ENCODE measurements at places on chromosomes 2 and 18.
A peak's percentile ranks its signal among the peaks of the same experiment; 100 is the strongest.

- no peak for DNase-seq
Observed at GRCh38 chr2:226813148-226813701, 13.6 kb upstream of the IRS1 start.

DNA sequence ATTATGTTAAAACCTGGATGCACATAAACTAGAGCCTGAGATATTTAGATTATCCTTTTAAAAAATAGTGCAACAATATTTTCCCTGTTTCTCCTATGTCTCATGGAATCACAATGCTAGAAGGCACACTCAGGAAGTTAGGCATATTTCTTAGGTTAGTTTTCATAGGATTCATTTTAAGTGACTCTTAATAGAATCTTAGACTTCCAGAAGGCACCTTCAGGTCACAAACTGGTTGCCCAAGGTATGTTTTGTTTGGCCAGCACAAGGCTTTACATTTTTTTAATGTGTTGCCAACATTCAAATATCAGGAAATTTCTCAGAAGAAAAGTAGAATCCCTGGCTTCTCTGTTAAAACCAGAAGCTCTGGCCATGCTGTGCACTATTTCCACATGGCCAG, 129.3 kb downstream of the LNPK start:
- no peak for DNase-seq

- DNase-seq, result no peak
Observed at GRCh38 chr18:51426996-51427395, 229.5 kb upstream of the MEX3C start.

DNA sequence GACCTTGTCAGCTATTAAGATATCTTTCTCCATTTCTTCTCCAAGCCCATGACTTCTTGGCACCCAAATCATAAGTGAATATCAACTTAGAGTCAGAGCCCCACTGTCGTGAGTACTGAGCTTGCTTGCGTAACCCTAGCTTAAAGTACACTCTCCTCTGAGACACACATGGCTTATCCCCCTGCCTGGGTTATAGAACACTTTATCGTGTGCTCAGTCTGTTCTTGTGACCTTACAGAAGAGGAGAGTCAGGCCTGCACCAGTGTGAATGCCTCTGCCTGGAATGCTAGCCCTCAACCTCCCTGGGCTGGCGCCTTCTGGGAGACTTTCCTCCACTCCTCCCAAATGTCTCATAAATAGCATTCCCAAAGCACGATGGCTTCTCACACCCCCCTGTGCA, 79.3 kb downstream of the CEP192 start:
- DNase-seq, result no peak

DNA sequence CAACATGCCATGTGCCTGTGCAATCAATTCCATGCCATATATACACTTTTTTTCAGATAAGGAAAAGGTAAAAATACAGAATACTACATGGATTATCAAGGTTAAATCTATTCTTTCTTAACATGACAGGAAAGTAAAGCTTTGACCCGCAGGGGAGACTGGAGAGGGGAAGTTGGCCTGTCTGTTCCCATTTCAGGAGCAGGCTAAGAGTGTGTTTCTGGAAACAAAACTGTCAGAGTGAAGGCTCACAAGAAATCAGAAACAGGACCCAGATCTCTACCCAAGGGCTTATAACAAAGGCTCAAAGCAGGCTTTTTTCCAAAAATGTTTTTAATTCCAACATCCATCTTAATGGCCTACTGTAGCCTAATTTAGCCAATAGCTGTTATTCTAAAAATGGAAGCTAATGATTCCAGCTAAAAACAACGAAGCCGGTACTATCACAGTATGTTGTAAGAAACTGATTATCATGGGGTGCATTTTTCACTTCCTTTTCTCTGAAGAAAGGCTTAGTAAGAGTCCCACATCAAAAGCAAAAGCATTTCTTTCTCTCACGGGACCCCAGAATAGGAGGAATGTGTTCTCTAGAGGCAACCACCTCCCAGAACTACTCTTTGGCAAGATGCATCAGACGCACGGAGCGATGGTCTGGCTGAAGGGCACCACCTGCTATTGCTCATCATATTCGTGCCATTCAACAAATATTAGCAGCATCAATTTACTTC, 41.4 kb downstream of the FECH start:
- no peak for DNase-seq

DNA sequence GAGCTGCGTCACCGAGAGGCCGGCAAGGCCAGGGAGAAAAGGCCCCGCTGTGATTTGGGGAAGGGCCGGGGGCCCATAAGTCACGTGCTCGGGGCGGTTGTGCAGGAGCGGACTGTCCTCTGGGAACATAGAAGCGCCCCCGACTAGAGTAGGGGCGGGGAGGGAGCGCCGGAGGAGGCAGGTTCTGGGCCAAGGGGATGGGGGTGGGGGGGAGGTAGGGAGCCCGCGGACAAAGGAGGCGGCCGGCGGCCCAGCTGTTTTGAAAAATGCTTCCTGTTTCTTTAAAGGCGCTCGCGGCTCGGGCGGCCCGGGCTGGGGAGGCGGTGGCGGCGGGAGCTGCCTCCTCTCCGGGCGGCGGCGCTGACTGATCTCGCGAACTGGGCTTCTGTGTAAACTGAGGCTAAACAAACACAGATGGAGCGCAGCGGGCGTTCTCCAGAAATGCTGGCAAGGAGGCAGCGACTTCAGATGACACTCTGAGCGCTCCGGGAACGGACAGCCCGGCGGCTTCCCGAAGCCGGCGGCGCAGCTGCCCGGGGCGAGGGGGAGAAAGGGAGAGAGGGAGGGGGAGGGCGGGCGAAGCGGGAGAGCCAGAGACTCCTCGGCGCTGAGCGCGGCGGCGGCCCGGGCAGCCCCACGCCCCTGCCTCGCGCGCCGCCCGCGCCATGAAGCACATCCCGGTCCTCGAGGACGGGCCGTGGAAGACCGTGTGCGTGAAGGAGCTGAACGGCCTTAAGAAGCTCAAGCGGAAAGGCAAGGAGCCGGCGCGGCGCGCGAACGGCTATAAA, at the start of gene ATOH8:
Gene ATOH8, plus strand, starts transcription at position 467 of the 788 bp plus-strand sequence. Its CDS starts 199 bp downstream, at position 666.
- peak; percentile 48 for DNase-seq

DNA sequence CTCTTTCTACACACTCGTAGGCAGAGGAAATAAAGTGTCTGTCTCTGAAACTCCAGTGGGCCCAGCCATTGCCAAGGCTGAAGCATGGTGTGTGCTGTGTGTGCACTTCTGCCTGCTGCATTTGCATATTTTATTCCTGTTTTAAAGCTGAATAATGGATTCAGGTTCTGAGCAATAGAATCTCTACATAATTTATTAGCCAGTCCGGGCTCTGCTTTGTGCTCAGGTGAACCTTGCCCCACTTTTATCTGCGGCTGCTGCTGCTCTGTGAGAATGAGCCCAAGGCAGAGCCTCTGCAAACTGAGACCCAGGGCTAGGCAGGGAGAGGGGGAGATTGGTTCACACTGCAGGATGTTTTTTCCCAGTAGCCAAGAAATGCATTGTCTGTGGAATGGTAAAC, 64.6 kb upstream of the SH3BP4 start:
- no peak for DNase-seq

GRCh38 chr18:21084511-21085078, 27.0 kb downstream of the ROCK1 start:
- DNase-seq, result no peak

DNA sequence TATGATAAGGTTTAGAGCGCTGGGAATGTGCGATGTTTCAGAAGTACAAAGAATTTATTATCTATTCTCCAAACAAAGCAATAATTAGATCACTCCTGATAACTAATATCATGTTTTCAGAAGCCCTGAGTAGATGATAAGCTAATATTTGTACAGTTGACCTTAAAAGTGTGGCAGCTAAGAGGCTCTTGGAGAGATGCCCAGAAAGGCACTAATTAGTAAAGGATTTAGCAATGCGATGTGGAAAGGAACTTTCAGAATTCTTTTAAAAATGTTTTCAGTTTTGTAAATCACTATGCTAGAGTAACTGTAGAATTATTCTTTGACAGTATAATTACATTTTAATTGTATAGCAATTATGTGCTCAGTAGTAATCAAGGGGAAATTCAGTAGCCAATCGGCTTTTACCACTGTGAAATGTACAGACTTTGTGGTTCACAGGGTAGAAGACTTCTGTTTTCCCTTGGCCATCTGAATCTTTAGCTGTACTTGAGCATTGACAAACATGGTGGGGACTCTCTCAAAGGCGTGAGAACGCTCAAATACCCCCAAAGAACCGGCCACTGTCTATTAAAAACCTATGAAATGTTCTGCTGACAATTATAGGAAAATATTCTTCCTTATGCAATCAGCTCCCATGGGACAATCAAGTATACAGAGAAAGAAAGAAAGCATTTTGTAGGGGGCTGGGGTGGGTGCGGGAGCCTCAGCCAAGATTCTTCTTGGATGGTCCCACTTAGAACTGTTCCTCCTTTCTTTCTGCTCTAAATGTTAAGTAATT, 262.8 kb upstream of the AGAP1 start:
- peak; percentile 79 for DNase-seq

DNA sequence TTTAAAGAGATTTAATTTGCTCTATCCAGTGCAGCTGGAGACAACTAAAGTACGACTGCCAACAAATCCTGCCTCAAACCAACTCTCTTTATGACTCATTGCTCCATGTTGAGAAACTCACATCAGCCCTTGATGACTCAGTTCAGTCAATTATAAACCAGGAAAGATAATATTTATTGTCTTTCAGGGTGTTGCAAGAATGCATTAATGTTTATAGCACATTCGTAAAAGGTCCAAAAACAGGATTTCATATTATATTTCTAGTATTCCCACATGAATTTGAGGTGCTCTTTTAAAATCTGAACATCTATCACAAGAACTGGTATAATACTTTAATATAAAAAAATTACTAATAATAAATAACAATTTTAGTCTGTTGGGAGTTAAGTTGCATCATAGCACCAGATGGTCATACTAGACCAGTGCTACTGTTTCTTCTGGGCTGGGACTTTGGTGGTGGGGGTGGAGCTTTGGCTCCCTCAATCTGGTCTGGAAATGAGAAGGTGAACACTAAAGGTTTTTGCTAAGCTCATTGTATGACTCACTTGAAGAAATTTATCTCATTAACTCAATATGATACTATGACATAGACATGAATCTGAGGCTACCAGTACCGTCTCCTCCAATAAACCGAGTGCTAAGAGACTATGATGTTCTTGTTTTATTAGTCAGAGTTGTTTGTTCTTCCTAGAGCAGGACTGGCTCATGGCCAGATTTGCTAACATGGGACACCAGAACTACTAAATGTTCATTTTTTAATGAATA, 26.6 kb upstream of the MAP3K20 start:
- no peak for DNase-seq

GRCh38 chr18:23259701-23260681, 124.7 kb downstream of the CABLES1 start:
- DNase-seq, result peak; percentile 94

DNA sequence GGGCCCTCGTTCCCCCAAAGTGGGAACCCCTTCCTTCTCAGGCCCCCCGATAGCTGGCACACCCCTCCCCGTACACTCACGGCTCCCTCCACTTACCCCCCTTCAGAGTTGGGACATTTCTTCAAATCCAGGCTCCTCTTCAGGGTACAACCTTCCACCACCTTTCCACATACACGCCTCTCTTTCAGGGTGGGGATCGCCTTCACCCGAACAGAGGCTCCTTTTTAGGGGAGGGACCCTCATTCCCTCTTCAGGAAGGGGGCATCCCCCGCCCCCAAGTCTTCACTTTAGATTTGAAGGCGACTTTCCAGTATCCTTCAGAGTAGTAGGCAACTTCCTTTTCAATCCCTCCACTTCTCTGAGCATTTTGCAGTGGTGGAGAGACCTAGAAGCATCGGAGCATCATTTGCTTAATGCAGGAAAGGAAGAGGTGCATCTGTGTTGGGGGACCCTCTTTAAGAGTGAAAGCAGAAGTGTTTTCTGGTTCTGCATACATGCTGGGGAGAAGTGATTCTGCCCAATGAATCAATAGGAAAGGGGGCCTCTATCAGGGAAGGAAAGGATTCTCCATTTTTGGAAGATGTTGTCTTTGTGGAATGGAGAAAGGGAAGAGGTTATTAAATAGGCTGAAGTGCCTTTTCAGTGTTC, 845 bp downstream of the EML4 start:
- DNase-seq, result no peak

DNA sequence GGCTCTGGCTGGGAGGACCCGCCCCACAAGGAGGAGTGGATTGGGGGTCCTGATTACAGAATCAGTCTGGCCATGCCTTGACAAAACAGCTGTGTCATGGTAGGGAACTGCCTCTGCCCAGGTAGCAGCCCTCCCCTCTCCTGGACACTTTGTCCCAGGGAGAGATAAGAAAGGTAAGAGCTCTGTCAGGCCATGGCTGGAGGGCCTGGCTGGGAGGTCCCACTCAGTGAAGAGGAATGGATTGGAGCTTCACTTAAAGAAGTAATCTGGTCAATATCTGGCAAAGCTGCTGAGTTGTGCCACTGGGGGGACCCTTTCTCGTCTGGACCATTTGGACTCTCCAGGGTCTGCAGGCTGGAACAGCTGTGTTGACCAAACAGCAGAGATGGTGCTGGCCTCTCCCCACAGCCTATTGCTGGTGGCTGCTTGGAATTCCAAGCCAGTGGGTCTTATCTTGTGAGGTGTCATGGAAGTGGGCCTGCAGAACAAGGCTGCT, 75.4 kb downstream of the EPC2 start:
- no peak for DNase-seq

DNA sequence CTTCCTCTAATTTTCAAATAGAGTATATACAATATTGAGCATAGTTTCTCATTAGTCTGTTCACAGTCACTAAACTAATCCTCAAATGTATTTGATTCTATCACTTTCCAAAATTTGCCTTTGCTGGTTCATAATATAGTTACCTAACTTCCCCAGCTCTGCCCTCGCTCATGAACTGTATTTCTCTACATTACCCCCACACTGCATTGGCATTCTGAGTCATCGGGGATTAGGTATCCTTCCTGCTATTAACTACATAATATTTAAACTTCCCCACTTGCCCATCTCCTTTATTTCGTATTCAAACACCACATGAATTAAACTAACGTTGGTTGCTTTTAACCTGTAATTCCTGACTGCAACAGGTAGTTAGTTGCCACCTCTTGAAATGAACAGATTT, 14.8 kb upstream of the CLASP1 start:
- DNase-seq, result no peak

DNA sequence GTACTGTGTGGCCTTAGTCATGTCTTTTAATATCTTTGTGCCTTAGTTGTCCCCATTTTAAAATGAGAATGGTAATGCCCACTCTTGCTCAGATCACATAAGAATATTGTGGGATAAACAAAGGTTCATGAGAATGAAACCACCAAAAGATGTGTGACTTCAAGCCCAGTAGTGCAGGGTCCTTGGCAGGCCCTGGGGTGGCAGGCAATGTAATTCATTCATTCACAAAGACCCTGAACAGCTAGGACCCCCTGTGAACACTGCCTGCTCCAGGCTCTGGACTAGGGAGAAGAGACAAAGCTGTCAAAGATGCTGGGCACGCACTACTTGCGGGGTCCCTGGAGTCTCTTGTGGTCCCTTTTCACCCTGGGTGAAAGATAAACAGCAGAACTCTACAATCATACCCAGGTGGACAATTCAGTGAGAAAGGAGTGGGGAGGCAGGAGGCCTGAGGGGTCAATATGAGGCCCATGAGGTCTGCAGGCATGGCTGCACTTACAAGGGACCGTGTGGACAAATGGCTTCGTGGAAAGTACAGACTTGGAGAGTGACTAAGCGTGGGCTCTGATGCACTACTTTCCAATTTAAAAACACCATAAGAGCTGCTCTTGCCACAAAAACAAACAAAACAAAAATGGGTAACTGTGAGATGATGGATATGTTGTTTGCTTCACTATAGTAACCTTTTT, 136.1 kb downstream of the SMAD7 start:
- DNase-seq, result no peak

GRCh38 chr2:56713978-56714377, 530.2 kb downstream of the CCDC85A start:
- DNase-seq, result no peak

GRCh38 chr2:172047566-172048507, 37.5 kb upstream of the DLX1 start:
- DNase-seq, result no peak

- no peak for DNase-seq
Observed at GRCh38 chr18:74139888-74140287, 7.7 kb downstream of the FBXO15 start.
